ENCODE measurements at places on chromosomes 1 and 21.

DNA sequence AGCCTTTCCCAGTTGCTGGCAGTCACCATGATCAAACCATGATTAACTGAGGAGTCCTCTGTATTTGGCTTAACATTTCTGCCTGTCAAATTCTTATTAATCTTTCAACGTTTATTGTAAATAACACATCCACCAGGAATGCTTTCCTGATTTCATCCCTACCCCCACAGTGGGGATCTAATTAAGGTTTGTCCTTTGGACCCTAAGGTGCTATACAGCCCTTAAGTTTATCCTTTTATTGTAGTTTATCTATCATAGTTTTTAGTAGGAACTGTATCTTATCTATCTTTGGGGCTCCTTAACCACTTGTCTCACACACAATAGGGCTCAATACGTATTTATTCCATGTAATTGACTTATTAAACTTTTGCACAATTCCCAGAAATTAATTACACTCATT is 61.0 kb downstream of the SPATA46 start:
- DNase-seq = no peak

DNA sequence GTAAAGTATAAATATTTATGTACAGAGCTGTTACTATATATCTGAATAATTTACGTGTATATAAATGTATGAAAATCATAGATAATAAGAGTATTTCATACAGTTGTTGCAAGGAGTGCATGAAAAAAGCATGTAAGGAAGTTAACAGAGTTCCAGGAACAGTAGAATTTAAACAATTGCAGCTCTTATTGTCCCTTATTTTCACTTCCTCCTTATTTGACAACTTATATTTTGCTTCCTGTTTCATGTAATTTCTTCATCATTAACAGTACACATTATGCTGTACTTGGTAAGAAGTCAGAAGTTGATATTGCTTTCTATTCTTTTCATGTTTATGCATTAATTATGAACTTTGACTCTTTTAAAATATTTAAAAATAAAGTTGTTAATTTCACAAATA is 681.5 kb downstream of the LRRIQ3 start:
- no peak for DNase-seq

DNA sequence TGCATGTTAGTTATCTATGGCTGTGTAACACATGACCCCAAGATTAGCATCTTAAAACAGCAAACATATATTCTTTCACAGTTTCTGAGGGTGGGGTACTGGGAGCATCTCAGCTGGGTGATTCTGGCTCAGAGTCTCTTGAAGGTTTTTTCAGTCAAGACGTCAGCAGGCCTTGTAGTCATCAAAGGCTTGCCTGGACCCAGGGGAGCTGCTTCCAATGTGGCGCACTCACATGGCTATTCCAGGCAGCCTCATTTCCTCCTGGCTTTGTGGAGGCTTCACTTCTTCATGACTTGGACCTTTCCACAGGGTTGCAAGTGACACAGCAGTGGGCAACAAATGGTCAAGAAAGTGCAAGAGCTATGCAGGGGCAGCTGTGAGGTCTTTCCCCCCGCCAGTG is 114.7 kb downstream of the ACTL8 start:
- no peak for DNase-seq

DNA sequence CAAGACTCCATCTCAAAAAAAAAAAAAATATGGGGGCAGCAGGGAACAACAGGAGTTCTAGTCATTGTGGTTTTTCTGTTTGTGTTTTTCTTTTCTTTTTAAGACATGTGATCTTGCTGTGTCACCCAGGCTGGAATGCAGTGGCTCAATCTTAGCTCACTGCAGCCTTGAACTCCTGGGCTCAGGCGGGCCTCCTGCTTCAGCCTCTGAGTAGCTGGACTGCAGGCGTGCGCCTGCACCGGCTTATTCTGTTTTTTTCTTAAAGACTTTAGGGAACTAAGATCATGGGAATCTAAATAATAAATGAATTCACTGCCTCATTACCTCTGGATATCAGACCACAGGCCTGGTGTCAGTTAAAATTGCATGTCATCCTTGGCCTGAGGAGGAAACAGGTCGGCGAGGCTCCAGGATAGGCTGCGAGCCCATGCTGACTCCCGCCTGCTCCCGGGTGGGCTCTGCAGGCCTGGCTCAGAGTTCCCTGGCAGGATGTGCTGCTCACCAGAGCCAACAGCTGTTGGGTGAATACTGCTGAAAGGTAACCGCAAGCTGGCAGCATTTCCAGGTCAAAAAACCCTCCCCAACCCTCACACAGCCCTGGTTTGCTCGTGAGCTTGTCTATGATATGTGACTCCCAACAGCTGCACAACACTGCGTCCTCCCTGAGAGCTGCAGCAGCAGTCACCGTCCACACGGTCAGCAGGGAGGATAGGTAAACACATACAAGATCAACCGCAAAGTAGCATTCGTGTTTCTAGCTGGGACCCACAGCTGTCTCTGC is 58.1 kb downstream of the SCCPDH start:
- no peak for DNase-seq

DNA sequence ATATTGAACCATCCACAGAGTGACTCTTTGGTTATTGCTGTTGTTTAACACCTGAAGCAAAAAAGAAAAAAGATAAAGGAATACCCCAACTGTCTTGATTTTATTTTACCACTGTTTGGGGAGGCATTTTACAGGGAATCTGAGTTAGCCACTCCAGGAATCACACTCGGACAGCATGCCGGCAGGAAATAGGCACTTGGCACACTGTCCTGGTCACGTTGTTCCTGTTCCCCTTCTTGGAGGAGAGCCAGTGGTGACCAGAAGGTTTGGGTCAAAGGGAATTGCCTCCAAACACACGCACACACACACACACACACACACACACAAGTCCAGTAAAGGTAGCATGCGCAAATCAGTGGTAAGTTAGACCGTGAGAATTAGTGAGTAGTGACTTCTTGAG is 13.8 kb downstream of the RGS4 start:
- DNase-seq = no peak

- no peak for DNase-seq
These were observed 60.6 kb downstream of the SIM2 start for GRCh38 chr21:36759348-36760083.

- DNase-seq = no peak
These were observed 379 bp upstream of the FCRL1 start for GRCh38 chr1:157820299-157820698.

DNA sequence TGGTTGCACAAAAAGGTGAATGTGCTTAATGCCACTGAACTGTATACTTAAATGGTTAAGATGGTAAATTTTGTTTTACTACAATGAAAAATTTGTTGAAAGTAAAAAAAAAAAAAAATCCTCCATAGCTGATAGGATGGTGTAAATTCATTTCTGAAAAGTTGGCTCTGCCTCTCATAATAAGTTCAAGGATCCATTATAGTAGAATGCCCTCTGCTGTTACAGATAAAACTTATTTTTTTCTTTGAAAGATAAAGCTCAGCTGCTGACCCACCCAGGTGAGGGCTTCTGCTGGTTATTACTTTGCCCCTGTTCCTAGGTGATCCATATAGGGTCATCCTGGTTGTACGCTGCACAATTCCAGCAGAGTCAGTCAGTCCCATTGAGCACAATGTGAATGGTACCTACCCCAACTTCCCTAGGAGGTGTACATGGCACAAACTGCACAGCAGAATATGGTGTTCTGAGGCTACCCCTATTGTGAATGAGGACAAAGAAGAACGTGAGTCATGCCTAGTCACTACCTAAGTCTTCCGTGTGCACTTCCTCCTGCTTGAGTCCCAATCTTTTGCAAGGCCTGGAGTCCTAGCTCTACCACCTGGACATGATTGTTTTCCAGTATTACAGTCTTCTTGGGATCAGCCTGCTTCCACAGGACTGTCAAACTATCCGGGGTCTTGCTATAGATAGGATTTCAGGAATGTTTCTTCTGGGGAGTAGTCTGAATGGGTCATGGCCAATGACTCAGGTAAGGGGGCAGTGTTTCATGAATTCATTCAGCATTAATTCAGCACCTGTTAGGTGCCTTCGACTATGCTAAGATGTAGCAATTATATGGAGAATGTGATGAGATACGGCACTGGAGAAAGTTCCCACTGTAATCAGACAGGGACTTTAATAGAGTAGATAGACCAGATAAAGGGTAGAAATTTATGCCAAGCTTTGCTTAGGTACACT is 20.8 kb upstream of the CD5L start:
- no peak for DNase-seq

DNA sequence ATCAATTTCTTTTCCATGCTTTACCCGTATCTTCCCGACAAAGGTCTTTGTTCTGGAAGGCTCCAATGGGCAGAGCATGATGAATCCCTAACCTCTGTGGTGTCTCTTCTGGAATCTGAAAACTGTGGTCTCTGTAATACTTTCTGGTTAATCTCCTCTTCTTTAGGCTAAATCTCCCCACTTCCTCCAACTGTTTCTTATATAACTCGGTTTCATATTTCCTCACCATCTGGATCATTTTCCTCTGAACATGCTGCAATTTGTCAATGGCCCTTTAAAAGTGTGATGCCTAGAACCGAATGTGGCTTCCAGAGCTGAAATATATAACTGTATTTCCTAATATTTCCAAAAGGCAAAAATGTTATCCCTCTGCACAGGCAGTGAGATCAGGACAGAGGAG is 66.1 kb downstream of the ALG14 start:
- no peak for DNase-seq

DNA sequence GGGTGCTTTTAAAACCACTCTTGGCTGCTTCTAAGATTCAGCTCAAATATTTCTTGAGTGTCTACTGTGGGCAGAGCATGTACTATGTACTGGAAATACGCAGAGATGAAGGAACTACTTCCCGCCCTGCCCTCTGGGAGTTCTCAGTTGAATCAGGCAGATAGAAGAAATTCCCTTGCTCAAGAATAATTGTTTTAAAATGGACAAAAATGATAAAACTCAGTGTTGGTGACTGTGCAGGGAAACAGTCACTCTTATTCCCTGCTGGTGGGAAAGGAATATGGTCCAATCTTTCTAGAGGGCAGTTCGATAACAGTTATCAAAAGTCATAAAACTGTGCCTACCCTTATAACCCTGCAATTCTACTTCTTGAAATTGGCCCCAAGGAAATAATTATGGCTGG is 16.9 kb upstream of the GRHL3 start:
- no peak for DNase-seq

- DNase-seq = no peak
These were observed 401.1 kb upstream of the LYPLAL1 start for GRCh38 chr1:218772575-218772974.

DNA sequence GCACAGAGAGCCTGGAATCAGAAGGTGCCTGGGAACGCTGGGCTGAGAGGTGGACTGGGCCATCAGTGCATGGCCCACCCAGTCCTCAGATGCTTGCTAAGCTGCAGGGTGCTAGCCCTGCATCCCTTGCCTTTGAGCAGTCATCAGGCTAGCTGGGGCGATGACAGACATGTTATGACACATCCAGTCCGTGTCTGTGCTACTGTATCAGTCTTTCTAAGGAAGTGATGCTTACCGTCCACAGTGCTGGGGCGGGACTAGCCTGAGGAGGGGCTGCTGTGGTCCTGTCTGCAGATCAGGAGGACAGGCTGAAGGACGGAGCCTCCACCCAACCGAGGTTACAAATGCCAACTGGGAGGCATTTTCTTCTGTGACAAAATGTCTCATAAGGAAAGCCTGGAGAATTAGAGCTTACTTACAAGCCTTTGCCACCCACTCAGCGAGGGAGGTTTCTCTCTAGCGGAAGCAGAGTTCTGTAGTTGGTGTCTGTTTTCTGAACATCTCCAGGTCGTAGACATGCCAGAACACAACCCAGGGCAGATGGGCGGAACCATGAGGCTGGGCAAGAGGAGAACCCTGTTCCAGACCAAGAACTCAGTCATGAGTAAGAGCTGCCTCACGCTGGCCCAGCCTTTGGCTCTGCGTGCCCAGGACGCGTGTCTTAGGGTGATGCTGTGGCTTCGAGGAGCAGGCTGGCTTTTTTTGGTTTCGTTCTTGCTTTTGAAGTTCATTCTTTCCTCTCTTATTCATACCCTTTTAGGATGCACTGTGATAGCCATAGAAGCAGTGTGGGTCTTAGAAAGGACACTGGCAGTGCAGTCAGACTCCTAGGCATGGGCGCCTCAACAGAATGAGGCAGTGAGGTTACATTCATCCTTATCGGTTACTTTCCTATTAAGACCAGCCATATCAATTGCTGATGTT is 14.3 kb downstream of the SLFNL1 start:
- DNase-seq = no peak

- no peak for DNase-seq
These were observed 456 bp downstream of the TOMM40L start for GRCh38 chr1:161226320-161226711.

- DNase-seq = peak; percentile 45
These were observed 56.3 kb downstream of the SMYD3 start for GRCh38 chr1:246450611-246451251.

GRCh38 chr1:89939059-89939570 is 55.8 kb upstream of the ZNF326 start:
- no peak for DNase-seq

DNA sequence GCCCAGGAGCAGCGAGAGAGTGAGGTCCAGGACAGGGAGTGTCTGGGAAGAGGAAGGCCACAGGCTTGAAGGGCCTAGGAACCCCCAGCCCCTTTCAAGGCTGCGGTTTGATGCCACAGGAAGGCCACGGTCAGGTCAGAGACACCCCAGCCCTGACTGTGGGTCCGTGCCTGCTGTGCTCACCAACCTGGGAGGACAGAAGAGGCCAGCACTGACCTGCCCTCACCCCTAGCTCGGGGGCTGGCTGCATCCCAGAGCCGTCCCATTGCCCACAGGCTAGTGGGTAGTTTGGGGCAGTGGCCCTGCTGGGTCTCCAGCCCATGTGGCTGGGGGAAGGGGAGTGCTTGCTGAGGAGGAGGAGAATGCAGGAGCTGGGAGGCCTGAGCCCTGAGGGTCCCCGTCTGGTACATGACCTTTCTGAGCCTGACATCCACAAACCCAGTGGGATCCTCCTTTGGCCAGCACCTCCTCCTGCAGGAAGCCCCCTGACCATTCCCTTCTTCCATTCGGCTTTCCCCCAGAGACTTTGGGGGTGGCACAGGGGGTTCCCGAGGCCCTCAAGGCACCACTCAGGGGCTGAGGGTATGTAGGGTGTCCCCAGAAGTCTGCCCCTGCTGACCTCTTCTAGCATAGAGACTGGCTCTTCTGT is 54.3 kb downstream of the WNT9A start:
- DNase-seq = no peak

- DNase-seq = no peak
These were observed 4.5 kb upstream of the TRABD2B start for GRCh38 chr1:48001696-48002095.

DNA sequence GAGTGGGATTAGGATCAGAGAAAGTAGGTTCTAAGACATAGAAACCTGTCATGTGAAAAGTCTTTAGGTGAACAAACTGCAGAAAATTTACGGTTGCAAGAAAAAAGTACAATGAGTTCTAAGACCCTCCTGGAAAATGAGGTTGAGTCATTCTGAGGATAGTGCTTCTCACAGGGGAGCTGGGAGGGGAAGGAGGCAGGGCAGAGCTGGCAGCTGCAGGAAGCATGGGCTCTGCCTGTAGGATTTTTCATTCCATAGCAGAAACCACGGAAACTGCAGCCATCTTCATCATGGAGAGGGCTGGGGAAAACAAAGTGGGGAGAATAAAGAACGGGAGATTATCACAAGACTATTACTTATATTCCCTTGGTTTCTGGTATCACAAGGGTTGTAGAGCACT is 25.8 kb upstream of the THEM4 start:
- DNase-seq = no peak

- no peak for DNase-seq
These were observed 167.2 kb downstream of the ADGRL2 start for GRCh38 chr1:81967951-81968350.

GRCh38 chr1:186283374-186283773 is 91.7 kb downstream of the TPR start:
- DNase-seq = no peak

- peak; percentile 10 for DNase-seq
These were observed 22.4 kb upstream of the ABCD3 start for GRCh38 chr1:94395748-94396309.

Measured in T47D (cell line).